Stomach (tissue), 19 donors: ENCODE measurements at places on chromosomes 4 and X. TPM values are rescaled to one million over a fixed set of nuclear protein-coding genes. Genes with fewer than 3 reads are reported as not detected.

Gene KLHL4
- total RNA-seq = not detected

Gene ARX
- not detected for total RNA-seq

DNA sequence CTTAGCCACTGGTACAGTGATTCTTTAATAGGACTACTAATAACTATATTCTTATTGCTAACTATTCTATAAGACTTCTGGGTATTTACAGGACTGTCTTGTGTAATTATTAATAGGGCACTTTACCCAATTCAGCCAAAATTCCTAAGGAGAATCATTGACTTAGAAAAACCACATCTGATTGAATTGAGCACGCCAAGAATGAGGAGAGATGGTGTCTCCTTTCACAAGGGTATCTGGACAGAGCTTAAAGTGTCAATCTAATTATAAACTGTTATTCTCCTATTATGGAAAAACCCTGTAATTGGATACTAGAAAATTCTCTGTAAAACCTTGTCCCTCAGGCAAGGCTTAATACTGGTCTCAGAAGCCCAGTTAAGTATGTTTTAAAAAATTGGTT lies 111.1 kb upstream of the TLL1 start:
- no peaks in the 10 kb centered on the region for H3K36me3 ChIP-seq
- H3K4me3 ChIP-seq = no peak overlapping the region
- H3K4me1 ChIP-seq = no peaks in the 10 kb centered on the region

DNA sequence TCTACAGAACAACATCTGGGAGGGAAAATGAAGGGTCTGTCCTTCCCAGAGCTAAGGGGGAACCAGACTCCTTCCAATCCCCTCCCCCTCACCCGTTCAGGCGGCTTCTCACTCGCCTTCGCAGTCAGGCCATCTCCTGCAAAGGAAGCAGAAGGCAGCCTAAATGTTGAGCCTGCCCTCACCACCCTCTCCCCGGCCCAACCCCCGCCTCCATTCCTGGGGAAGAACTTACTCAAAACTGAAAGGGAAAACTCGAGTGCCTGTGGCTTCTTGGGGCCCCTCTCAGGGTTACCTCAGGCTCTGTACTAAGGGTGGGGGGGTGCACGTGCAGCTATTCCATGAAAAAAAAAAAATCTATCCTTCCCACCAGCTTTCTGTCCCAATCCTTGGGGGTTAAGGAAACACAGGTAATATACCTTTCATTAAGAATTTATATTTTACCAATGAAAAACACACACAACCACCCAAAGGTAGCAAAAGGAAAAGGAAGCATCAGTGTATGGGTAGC lies 2.4 kb downstream of the ZMYM3 start:
- no peak overlapping the region for H3K27ac ChIP-seq
- peaks cover 45% of the 10 kb centered on the region for H3K36me3 ChIP-seq
- no peak overlapping the region for H3K4me3 ChIP-seq
- no peaks in the 10 kb centered on the region for H3K27me3 ChIP-seq
- DNase-seq = no peak
- H3K4me1 ChIP-seq = peaks cover 24% of the 10 kb centered on the region

- H3K27ac ChIP-seq = no peak overlapping the region
- H3K27me3 ChIP-seq = no peaks in the 10 kb centered on the region
- H3K4me1 ChIP-seq = no peaks in the 10 kb centered on the region
These were observed 39.5 kb upstream of the CD40LG start for GRCh38 chrX:136608295-136608933.

DNA sequence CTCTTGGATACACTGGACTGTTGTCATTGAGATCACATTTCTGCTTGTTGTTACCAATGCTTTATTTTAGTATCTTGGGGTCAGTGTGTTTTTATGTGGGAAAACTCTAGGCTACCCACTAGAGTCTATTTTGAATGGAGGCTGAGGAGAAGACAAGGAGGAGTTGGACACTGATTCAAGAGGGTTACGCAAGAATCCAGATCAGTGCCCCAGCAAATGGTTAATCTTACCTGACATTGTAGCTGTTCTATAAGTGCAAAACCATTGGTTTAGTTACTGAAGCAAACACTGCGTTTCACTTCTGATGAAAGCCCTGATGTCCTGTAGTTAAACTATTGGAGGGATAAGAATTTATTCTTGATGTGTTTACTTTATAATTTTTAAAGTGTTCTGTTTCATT lies 331.1 kb upstream of the NR3C2 start:
- no peaks in the 10 kb centered on the region for H3K27me3 ChIP-seq
- no peak for DNase-seq
- no peak overlapping the region for H3K4me3 ChIP-seq
- no peaks in the 10 kb centered on the region for H3K4me1 ChIP-seq
- no peaks in the 10 kb centered on the region for H3K36me3 ChIP-seq
